ENCODE measurements at places on chromosomes 16 and 17.

GRCh38 chr16:17380613-17381012 lies 90.1 kb downstream of the XYLT1 start:
- DNase-seq, result no peak

GRCh38 chr17:48834973-48835372 lies 4.1 kb downstream of the CALCOCO2 start:
- no peak for DNase-seq

GRCh38 chr17:71467719-71468118 lies 653.1 kb upstream of the SOX9 start:
- no peak for DNase-seq

- DNase-seq, result no peak
Observed at GRCh38 chr17:12133183-12133582, 112.5 kb downstream of the MAP2K4 start.

DNA sequence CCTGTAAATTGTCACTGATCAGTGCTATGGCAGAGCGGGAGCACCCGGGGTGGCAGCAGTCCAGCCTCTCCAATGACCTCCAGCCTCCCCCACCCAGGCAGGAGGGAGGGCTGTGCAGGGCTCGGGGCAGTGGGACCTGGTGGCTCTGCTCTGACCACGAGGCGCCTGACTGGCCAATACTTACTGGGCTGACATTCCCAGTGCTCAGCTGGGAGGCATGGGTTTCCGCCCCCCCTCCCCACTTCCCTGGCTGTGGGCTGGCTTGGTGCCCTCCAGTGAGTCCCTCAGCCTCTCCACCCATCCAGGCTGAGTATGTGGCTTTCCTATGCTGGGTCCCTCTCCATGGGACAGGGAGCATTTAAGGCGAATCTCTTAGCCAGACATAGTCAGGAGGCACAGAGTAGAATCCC lies 2.7 kb downstream of the SOCS3 start:
- no peak for DNase-seq

DNA sequence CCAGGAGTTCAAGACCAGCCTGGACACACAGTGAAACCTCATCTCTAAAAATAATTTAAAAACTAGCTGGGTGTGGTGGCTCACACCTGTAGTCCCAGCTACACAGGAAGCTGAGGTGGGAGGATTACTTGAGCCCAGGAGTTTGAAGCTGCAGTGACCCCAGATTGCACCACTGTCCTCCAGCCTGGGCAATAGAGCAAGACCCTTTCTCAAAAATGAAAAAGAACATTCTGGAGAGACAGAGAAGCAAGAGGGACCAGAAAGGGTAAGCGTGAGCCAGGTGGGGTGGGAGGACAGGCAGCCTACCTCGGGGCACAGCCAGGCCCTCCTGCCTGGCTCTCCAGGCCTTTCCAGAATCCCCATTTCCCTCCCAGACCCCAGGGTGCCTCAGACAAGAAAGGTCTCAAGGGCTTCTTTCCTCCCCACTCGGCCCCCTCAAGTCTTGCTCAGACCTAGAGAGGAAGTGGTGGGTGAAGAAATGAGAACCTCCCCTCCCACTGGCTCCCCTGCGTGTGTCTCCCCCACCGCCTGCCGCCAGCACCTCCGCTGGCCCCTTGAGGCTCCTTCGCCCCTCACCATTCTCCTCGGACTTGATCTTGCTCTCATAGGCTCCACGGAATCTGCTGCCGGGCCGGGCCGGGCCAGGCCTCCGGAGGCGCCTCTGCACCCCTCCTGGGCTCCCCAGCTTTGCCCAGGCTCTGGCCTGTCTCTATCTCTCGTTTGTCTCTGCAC lies 503 bp downstream of the C16orf54 start:
- DNase-seq, result no peak

GRCh38 chr16:5325932-5326331 lies 228.3 kb upstream of the EEF2KMT start:
- DNase-seq, result no peak

DNA sequence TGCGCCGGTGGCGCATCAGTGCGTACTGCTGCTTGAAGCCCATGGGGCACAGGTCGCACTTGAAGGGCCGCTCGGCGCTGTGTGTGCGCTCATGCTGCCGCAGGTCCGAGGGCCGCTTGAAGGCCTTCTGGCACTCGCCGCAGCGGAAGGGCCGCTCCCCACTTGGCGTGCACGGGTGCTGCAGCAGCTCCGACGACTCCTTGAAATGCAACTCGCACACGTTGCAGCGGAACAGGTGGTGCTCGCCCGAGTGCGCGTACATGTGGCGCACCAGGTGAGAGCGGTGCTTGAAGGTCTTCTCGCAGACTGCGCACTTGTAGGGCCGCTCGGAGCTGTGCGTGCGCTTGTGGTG lies 3.3 kb downstream of the ZNF319 start:
- no peak for DNase-seq

DNA sequence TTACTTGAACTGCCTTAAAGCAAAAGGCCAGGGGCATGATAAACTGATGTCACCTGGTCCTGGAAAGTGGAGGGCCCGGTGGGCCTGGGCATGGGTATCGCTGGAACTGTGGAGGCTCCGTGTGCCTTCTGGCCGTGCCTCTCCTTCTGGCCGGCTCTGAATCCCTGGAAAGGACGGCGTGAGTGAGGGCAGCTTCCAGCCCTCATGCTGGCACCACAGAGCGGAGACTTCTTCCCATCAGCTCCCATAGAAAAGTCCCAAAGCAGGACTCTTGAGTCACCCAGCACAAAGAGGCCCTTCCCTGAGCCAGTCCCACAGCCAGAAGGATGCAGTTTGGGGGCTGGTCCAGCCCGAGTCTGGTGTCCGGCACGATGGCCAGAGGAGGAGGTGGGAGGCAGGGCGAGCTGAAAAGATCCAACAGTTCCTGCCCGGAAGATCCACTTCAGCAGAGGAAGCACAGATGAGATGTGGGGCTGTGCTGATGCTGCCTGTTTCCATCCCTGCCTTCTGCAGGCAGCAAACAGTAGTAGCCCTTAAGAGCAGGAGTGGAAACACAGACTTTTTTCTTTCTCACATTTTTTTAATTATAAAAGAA lies 7.8 kb downstream of the GAA start:
- no peak for DNase-seq

DNA sequence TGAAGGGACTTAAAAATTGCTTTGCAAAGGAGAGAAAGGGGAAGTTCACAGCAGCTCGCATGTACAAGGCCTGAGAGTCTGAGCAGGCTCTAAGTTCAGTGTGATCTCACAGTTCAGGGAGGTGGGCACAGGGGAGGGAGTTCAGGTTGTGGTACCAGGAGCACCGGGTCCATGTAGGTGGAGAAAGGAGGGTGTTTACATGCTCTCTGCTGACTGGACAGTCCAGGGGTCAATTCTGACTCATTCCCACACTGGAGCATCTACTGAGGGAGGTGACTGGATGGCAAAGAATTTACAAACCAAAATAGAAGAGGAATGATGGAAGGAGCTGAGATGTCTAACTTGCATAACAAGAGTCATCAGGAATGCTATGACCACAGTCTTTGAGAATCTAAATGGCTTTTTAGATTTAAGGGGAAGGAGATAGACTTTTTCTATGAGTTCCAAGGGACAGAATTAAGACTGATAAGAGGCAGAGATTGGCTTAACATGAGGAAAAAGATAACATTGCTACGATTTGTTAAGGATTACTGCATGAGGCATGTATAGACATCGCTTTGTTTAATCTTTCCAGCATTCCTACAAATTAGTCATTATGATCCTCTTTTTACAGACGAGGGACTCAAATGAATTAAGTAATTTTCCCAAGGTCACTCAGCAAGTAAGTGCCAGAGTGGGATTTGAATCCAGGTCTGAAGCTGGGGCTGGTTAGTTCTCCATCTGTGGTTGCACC lies 29.9 kb downstream of the MIS12 start:
- no peak for DNase-seq

DNA sequence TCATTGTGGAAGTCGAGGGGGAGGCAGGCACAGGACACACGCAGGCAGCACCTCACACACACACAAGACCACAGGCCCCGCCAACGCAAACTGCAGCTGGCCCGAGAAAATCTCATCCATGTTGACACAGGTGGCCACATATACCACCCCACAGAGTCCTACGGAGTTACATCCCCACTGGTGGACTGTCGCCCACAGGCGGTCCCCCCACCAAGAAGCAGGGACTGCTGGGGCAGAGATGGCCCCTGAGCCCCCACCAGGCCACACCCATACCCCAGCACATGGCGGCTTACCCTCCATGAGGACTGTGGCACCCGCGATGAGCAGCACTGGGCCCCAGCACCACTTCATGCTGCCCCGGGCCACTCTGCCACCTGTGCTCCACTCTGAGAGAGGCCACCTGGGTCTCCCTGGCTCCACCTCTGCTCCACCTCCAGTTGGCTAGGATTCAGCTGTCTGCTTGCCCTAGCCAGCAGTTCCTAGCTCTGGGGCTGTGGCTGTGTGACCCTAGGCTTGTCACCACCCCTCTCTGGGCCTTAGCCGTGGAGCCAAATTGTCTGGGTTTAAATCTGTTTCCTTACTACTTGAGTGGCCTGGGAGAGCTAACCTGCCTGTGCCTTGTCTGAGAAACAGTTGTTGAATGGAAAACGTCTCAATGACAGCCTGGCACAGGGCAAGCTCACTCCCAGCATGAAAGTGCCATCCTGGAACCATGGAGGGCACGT lies at the start of gene PRSS53:
Gene PRSS53 (minus strand): TSS at position 485 of the 725 bp plus-strand sequence. CDS start 134 bp downstream, at position 351.
- no peak for DNase-seq

DNA sequence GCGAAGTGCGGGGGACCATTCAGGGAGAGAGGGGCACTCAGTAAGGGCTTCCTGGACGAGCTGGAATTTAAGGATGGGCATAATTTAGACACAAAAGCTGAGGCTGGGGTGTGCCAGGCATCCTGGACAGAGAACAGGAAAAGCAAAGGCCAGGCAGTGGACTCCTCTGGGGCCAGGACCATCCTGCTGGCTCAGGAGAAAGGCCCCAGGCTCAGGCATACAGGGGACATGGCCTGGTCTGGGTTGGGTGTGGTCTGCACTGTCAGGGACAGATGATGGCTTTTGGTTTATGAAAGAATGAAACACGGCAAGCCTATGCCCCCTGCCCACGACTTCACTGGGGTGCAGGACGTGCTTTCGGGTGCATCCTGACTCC lies 48.9 kb upstream of the DOC2B start:
- DNase-seq, result no peak

GRCh38 chr17:80871341-80871740 lies 120.3 kb upstream of the CHMP6 start:
- no peak for DNase-seq

GRCh38 chr17:72399608-72400487 lies 279.0 kb downstream of the SOX9 start:
- DNase-seq, result no peak

DNA sequence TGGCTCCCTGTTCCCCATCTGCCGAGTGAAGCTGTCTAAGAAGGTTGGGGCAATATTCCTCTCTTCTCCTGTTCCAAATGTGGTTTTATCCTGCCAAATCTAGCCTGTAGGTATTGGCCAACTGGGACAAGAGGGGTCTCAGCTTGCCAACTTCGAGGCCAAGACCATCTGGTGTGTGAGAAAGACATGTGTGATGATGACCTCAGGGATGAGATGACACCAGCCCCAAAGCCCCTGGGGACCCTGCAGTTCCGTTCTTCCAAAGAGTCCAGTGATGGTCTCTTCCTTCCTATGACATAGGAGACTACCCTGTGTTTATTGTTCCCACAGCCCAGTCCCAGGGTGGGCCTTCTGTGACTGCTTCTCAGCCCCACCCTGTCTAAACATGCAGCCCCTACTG lies 34.8 kb upstream of the ADAMTS18 start:
- DNase-seq, result no peak

DNA sequence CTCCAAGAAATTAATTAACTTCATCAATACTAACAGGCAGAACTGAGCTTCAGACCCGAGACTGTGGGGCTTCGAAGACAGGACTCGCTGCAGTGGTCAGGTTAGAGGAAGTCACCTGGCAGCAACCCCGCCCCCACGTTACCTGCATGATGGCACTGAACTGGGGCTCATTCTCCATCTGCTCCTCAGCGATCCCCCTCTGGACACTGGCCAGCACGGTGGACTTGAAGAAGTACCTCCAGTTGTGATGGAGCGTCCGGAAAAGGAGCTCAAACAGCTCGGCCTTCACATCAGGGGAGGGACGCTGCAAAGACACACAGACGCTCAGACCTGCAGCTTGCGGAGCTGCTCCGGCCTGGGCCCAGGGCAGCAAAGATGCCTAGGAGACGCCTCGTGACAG lies 40.9 kb upstream of the GSG1L start:
- no peak for DNase-seq

- DNase-seq, result no peak
Observed at GRCh38 chr17:4854111-4854681, 21.1 kb downstream of the MINK1 start.

GRCh38 chr16:23148513-23149266 lies 562 bp downstream of the USP31 start:
- peak; percentile 80 for DNase-seq

DNA sequence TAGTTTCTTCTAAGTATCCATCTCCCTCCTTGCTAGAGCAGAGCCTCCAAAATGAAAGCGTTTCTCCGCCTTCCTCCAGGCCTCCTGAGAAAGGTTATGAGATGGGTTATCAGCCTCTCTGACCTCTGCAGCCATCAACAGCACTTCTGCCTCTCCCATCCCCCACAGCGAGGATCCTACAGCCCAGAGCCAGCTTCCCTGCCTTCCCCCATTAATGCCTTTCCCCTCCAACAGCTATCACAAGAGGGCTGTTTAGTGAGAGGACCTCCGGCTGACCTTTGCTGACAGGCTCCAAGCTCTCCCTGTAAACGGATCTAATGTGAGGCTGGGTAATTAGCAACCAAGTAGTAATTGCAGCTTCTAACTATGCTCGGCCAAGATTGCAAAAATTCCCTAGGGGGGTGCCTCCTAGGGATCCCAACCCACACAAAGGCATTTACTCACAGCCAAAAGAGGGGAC lies 55.8 kb downstream of the ZFHX3 start:
- DNase-seq, result no peak

DNA sequence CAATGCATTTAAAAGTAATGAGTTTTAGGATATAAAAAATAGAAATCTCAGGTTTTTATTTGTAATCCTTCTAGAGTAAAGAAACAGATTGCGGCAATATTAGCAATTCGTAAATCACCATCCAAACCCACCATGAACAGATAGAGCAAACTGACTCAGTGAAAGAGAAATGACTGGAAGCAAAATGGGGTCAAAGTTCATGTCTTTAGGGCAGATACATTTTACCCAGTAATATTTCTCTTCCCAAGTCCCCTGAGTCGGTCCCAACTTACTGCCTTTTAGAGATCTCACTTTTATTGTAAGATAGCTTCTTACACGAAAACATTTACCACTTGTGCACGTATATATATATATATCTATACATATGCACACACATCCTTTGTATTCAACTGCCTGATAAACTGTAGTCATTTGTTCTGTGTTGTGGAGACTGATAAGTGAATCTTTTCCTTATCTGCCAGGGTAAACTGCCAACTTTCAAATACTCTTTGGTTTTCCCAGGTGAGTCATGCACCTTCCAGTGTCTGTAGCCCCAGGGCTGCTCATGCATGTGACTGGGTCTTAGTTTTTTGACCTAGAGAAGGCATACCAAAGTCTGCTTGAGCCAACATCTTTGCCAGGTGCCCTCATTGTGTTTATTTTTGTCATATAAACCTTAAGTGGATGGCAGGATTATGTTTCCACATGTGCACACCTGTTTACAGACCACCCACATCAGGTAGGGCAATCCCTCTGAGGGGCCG lies 7.8 kb upstream of the IRF8 start:
- no peak for DNase-seq

GRCh38 chr17:30256756-30257506 lies 21.4 kb upstream of the SLC6A4 start:
- no peak for DNase-seq
